ENCODE measurements at places on chromosomes 11 and 22.

- no peak for DNase-seq
Observed at GRCh38 chr22:36966851-36967540, 52.3 kb downstream of the TST start.

GRCh38 chr11:83219095-83219494, 25.6 kb downstream of the ANKRD42 start:
- DNase-seq: no peak

GRCh38 chr11:35605706-35606105, 12.6 kb upstream of the FJX1 start:
- DNase-seq: no peak

DNA sequence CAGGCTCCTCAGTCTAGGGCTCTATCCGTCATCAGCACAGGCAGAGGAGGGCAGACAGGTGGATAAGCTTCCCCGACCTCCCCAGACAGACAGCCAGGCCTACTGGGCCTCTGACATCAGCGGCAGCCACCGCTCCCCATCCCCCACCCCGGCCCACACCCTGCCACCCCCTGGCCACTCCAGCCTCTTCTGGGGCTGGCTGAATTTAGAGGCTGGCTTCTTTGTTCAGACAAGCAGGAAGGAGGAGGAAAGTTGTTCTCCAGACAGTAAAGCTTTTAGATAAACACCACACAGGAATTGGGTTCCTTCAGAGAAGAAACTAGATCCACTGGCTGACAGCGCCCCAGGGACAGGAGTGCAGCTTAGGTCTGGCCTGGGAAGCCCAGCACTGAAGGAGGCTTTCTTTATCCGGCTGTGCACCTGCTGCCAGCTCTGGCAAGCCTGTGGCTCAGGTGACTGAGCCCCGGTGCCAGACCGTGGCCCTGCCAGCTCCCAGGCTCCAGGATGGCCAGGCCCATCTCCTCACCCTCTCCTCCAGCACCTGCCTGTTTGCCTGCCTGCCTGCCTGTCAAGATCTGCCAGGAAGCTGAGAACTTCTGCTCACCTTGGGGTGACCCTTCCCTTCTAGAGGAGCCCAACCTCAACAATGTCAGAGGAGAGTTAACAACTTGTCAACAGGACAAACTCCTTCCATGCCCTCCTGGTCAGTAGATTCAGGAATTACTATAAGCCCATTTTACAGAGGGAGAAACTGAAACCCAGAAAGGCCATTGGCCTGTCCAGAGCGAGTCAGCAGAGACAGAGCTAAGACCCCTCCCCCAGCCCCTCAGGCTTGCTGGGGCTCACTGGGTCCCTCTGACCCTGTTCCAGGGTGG, 44.0 kb upstream of the KLHL35 start:
- DNase-seq: no peak

DNA sequence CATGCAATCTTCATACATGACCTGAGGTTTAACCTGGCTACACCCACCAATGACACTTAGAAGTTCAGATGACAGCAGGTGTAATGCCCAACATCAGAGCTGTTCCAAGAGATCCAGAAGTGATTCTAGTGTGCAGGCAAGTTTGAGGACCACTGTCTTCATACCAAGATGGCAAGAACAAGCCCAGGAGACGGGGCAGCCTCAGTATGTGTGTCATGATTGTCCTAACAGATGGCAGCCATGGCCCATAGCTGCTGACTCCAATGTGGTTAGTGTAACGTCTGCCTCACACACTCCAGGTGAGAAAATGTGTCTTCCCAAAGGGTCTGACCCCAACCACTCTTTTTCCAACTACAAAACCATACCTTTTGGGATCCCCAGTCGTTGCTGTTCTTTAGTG, 97.3 kb downstream of the ETS1 start:
- no peak for DNase-seq

DNA sequence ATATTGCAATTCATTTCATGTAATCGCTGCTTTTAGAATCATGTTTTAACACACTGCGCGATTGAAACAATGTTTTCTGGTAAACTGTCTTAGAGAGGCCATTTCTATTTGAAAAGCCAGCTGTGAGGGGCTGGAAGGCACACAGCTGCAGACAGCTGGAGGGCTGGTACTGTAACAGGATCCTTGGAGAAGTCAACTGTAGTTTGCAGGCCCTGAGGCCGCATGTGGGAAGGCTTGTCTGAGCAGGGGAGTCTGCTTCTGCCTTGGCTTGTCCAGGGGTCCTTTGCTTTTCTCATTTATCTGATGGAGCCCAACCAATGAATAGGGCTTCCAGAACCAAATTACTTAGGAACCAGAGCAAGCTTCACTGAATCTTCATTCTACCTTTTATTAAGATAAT, 313.5 kb downstream of the BLID start:
- DNase-seq: no peak

DNA sequence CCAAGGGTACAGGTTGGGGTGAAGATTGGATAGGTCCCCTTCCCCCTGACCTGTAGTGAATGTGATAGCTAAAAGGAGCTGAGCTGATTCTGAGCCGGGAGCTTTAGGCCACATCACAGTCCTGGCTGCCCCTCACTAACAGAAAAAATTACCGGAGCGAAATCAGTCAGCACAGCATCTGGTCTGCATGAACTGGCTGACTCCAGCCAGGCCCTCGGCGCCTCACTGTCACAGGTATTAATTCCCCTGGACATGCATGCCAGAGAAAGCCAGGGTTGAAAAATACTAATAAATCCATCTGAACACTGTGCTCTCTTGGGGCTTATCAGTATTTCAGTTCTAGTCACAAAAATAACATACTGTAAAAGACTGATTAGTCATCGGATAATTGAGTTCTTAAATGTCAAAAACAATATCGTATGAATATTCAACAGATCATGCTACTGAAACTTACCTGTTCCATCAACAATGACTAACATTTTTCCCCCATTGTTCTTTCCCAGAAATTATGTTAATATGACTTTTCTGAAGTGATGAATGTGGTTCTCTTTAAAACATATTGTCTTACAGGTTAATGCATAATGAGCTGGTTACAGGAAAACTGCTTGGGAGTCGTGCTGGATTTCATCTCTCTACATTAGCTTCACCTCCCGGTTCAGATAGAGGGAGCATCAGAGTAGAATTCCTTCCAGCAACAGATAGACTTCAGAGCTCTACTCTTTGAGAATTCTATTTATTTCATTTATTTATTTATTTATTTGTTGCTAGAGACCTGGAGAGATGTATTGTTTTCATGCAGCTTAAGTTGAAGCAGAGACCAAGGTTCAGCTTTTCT, 387.7 kb downstream of the NXPE2 start:
- DNase-seq: no peak

- DNase-seq: no peak
Observed at GRCh38 chr22:40480996-40481395, 110.6 kb downstream of the SGSM3 start.

GRCh38 chr22:38411016-38411415, 44.0 kb downstream of the KCNJ4 start:
- no peak for DNase-seq

GRCh38 chr22:37420686-37421467, 6.4 kb downstream of the ELFN2 start:
- DNase-seq: no peak

- DNase-seq: no peak
Observed at GRCh38 chr11:109892321-109892794, 200.8 kb upstream of the ZC3H12C start.

GRCh38 chr11:111476366-111476765, 35.8 kb downstream of the BTG4 start:
- no peak for DNase-seq

GRCh38 chr11:6608726-6609501, 3.1 kb downstream of the TAF10 start:
- no peak for DNase-seq

- DNase-seq: no peak
Observed at GRCh38 chr11:46364056-46364455, 16.8 kb downstream of the DGKZ start.

DNA sequence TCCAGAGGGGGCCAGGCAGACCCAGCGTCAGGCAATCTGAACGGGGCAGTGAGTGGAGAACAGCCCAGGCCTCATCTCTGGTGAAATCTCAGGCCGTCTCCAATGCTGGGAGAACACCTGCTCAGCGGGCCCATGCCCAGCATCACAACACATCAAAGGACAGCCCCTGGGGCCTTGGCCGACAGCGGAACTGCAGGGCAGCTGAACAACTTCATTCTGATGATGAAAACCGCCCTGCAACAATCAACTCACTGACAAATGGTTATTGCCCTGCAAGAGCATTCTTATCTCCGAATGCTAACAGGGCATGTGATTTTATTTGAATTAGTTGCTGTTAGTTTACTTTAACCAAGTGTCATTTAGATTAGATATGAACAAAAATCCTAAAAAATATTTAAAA, 14.6 kb downstream of the CELSR1 start:
- DNase-seq: no peak

DNA sequence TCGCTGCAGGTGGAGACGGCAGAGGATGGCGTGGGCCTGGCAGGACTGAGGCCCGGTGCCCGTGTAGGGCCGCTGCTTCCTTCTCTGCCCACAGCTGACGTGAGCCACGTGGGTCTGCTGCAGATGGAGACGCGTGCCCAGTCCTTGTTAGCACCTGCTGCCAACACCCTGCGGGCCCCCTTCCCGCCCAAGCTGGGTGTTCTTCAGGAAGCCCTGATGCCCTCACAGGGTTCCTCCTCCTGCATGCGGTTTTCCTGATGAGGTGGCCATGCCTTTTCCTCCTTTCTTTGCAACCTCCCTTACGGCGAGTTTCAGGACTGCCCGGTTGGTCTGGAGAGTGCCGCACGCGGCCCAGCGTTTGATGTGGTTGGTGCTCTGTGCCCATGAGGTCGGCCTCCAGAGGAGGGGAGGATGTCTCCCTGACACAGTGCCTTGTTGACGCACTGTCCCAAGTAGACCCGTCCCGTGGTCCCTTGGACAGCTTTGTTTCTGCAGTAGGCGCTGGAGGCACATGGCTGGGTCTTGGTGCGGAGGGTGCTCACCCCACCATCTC, 44.7 kb downstream of the AP2A2 start:
- no peak for DNase-seq

GRCh38 chr11:57463671-57464538, 3.6 kb downstream of the RTN4RL2 start:
- DNase-seq: no peak
